ENCODE measurements at places on chromosomes 13 and 19.

DNA sequence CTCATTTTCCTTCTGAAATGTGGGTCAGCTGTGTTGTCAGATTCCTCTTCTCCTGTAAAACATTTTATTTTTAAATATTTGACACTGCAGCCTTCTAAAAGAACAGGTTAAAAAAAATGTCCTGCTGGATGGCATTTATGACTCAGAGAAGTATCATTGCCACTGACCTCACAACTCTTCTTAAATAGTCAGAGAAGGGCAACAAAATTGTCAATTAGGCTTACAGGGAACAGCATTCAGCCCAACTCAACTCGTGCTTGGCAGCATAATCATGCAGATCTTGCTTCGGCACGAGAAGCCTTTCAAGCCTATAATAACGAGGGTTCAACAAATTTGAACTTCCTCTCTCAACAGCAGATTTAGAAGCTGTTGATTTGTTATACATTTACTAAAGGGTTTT, 296.7 kb upstream of the DACH1 start:
- no peak for DNase-seq

DNA sequence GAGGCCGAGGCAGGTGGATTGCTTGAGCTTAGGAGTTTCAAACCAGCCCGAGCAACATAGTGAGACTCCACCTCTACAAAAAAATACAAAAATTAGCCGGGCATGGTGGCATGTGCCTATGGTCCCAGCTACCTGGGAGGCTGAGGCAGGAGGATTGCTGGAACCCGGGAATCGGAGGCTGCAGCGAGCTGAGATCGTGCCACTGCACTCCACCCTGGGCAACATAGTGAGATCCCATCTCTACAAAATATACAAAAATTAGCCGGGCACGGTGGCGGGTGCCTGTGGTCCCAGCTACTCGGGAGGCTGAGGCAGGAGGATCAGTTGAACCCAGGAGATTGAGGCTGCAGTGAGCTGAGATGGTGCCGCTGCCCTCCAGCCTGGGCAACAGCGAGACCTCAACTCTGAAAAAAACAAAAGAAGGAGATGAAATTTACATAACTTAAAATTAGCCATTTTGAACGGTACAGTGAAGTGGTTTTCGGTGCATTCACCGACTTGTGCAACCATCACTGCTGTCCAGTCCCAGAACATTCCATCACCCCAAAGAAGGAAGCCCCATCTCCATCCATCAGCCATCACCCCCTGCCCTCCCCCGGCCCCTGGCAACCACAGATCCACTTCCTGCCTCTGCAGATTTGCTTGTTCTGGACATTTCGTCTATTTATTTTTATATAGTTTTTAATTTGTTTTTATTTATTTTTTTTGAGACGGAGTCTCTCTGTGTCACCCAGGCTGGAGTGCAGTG, 1.6 kb upstream of the AZU1 start:
- no peak for DNase-seq

DNA sequence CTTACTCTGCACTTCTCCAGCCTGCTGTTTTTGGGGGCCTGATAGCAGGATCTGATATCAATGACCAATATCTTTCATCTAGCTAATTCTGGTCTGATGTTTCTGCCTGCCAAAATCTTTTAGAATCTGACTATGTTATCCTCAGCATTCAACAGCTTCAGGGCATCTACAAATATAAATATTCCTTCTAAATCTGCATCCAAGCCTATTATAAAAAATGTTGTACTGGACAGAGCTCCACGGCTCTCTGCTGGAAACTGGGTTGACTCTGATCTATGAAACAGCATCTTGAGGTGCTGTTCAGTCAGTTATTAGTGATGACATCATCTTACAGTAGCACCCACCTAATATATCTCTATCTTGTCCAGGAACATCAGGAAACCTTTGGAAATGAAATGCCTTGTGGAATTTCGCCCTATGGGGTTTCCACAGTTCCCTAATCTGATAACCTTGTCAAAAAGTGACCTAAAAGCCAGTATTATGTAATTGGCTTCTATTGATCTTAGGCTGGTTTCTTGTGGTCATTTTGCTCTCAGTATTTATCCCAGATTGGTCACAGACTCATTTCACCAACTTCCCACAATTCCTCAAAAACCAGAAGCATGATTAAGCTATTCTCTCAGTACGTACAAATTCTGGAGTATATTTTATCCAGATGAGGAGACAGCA, 33.0 kb downstream of the ERICH6B start:
- DNase-seq: no peak

GRCh38 chr19:29524912-29525831, 622 bp upstream of the VSTM2B start:
- no peak for DNase-seq

GRCh38 chr19:37699057-37699456, 20.5 kb downstream of the ZNF607 start:
- DNase-seq: no peak

DNA sequence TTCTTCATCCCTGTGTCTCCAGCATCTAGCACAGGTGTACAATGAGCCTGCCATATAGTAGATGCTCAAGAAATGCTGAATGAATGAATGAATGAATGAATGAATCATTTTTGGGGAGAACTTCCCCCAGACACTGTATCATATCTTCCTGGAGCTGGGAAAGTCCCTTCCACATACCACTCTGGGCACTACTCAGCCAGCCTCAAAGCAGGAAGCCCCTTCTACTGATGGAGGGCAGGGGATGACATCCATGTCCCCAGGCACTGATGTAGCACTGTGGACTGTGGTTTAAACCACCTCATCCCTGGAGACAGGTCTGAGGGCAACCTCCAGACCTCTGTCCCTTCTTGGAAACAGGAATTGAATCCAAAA, 4.8 kb downstream of the GNA15 start:
- no peak for DNase-seq

- DNase-seq: no peak
Observed at GRCh38 chr13:62418376-62418775, 1002.7 kb upstream of the PCDH20 start.

GRCh38 chr13:77062097-77062496, 35.1 kb upstream of the FBXL3 start:
- no peak for DNase-seq

DNA sequence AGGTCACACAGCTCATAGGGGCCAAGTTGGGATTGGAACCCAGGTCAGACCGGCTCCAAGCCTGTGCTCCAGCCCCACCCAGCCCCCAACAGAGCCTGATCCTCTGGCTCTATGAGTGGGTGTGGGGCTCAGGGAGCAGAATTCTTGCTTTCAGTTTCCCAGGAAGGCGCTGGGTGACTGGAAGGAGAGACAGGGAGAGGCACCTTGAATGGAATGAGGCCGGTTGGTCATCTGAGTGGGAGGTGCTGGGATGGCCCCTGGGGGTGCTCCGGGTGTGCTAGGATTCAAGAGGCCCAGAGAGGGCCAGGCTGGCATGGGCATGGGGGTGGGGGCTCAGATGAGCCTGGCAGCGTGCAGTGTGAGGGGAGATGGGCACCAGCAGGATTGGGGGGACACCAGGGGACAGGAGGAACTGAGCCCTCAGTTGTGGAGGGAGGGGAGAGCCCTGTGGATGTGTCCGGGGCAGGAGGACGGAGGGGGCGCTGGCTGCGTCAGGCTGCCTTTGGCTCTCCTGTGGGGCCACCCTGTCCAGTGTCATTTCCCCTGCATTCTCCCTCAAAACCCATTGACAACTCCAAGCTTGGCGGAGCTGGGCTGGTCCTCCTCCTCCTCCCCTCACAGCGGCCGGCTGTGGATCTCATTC, 31.2 kb upstream of the ANKRD10 start:
- DNase-seq: no peak

Data from GM04504 (cell line).